ENCODE measurements at places on chromosomes 3 and 15.

DNA sequence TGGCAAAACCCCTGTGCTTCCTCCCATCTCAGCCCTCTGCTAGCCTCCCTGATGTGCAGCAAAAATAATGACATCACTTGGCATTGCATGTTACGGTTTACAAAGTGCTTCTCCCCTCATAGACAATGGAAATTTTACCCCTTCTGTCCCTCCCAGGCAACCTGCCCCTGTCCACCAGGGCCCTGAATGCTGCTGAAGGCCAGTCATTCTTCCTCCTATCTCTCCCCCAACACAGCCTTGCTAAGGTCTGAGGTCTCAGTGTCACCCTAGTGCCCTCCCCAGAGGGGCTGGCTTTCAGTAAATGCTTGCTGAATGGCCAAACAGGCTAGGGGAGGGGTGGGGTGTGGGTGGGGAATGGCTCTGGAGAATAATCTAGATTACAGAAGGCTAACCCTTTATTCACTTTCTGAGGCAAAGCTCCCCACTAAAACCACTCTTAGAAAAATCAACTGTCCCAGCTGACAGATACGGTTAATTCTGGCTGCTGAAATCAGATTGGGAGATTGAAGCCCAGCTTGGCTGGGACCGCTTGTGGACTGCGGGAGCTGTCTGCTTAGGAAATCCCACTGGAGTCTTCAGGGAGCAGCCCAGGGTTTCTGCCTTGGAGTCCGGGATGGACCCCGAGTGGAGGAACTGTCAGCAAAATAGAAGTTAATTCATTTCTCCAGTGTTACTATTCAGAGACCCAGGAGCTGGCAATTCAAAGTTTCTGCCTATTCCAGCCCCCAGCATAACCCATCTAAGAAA lies 22.9 kb downstream of the ANP32A start:
- no peak for DNase-seq

GRCh38 chr3:34300621-34301020 lies 502.2 kb downstream of the PDCD6IP start:
- no peak for DNase-seq

GRCh38 chr3:108091498-108092250 lies 843 bp upstream of the CD47 start:
- no peak for DNase-seq

GRCh38 chr15:100373942-100374341 lies 32.2 kb upstream of the ADAMTS17 start:
- DNase-seq, result no peak

GRCh38 chr3:83559082-83559481 lies 1399.7 kb upstream of the CADM2 start:
- no peak for DNase-seq

GRCh38 chr15:40344631-40345120 lies 3.9 kb upstream of the CCDC9B start:
- no peak for DNase-seq

GRCh38 chr3:50174947-50175524 lies 16.4 kb upstream of the GNAT1 start:
- no peak for DNase-seq

DNA sequence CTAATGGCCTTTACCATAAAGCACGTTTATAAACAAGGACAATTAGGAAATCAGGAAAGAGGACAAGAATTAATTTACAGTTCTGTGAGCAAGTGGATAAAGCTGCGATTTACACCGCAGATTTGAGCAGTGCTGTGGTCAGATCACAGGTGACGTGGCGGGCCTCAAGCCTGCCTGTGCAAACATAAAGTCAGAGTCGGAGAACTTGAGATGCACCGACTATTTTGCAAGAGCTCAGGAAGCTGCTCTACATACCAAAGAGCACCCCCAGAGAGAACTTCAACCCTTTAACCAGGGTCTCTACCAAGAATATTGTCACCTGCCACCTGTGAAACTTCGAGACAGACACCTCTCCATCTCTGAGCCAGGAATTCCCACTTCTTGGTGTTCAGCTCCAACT lies 35.7 kb downstream of the MECOM start:
- DNase-seq, result no peak

GRCh38 chr3:139778682-139779233 lies 101.0 kb upstream of the NMNAT3 start:
- no peak for DNase-seq

DNA sequence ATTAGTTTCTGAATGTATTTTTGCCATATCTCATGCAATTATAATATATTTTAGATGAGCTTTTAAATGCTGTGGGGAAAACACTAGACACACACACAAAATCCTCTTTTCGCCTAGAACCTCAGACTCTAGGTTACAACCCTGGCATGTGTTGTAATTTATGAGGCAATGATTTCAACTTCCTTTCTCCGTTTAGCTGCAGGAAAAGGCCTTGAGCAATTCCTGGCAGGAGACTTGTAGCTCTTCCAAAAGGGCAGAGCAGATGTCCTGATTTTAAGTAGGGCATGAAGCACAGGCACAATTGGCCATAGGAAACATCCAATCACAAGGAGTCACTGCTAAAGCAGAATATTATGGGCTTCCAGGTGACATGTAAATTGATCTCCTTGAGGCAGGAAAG lies 82.0 kb downstream of the GPR156 start:
- DNase-seq, result peak; percentile 60

GRCh38 chr15:67143646-67144045 lies 78.2 kb downstream of the SMAD3 start:
- DNase-seq, result no peak

DNA sequence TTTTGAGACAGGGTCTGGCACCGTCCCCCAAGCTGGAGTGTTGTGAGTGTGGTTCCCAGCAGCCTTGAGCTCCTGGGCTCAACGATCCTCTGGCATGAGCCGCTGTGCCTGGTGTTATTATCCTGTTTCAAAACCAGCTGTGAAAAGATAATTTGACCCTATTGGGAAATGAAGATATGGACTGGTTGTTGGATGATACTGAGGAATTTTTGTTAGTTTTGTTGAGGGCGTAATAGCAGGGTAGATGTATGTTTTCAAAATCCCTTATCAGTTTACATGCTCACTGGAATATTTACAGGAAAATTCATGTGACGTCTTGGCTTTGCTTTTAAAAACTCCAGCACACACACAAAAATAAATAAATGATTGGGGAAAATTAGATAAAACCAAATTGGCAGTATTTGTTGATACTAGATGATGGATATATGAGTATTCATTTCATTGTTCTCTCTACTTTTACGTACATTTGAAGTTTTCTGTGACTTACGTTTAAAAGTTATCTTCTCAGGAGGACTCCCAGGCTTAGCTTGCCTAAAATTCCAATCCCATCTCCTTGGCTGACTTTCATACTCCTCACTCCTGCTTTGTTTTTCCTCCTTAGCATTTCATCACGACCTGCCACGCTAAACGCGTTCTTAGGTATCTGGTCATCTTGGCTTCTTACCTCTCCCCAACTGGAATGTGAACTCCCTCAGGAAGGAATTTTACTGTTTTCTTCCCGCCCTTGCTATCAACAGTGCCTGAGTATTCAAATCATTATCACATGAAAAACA lies 56.8 kb upstream of the TFRC start:
- DNase-seq, result no peak

- no peak for DNase-seq
Observed at GRCh38 chr15:67076147-67076843, 10.9 kb downstream of the SMAD3 start.

DNA sequence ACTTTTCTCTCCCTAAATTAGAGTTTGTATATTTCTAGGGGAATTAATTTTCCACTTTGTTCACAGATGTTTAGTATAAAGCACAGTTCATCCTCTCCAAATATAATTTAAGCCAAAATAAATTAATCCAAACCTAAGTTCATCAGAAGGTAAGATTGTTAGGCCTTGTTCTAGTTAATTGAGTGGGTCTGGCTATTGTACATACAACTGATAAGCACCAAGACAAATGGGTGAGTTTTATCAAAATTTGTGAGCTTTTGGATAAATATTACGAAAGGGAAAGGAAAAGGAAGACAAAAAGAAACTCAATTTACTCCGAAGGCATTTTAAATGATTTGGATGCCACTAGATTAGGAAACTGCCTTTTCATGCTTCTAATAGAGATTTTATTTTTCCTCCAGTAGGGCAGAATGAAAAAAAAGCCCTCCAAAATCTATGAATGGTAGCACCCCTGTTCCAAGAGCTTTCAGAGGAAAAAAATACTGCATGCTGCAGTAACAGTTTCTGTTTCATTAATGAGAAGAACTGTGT lies 304.0 kb downstream of the ZNF385D start:
- DNase-seq, result no peak

DNA sequence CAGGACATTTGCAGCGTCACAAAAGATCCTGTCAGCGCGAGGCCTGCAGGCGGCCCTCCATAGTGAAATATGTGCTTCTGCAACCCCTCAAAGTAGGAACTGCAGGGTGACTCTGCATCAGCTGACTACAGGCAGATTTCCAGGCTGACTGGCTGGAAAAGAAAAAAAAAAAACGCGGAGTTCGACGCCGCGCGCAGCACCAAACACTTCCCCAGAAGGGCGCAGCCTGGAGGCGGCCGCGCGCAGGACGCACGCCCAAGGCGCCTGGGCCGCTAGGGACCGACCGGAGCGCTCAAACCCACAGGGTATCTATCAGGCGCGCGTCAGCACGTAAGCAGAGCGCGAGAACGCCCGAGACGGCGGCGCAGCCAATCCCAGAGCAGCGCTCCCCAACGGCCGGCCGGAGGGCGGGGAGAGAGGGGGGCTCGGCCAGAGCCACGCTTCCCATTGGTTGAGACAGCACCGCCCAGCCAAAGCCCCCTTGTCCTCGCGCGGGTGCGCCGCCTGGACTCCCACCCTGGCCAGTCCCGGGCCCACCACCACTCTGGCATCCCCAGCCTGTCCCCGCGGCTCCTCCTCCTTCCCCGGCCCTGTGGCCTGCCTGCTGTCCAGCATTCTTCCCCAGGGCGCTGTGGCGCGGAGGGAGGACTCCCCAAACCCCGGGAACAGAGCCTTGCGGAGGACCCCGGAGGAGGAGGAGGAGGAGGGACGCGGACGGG lies 1.0 kb downstream of the BDH1 start:
- DNase-seq, result peak; percentile 85

DNA sequence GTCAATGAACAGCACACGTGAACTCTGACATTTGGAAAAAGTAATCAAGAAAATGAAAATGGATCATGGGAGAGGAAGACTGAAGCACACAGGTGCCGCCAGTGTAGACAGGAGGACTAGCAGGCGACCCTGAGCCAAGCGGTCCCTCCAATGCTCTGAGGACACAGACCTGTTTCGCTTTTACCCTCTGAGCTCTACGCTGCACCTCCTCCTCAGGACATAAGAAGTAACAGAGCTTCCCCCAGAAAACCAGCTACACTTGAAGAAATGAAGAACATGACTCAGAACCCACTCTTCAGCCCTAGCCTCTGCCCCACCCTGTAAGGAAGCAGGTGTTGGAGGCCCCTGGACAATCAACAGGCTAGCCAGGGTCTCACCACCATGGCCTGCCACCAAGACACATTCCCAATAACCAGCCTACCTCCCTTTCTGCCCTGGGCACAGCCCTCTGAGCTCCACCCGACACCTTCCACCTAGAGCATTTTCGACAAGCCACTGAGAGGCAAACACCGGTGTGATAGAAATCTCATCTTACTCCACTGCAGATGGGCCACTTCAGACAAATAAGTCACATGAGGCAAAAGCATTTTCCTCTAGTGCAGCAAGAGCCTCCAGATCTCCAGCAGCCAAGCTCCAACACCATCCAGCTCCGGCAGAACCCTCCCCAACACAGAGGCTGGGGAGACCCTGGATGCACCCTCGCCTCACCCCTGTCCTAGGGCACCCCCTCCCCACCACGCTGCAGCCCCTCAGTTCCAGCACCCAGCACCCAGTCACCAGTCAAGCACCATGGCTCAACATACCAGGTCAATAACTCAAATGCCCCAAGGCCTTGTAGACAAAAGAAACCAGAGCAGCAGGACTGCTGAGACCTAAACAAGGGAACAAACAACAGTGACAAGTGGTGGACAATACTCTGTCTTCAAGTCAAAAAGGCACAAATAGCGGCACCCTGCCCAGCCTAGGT lies 11.4 kb downstream of the FAM174B start:
- no peak for DNase-seq

DNA sequence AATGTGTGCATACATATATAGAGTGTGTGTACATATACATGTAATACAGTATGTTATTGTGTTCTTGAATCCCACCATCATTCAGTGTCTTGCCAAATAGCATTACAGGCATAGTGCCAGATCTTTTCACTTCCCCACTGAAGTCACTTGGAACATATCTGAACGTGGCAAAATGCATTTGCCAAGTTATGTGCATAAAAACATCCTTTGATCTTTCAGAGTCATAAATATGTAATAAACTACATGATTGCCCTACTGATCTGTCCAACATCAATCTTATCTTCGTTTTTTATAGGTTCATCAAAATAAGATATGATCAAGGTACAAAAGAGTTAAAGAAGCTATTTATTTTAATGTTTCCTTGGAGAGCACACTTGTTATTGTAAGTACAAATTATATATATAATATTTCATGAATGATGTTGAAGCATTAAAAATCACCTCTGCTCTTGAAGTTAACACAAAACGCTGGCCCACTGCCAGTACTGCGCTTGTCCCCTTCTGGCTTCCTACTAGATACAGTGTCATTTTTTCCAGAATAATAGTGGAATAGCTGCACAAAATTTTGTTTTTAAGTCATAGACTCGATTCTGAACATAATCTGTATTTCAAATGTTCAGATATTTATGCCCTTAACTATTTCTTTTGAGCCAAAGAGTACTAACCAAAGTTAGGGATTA lies 549.5 kb upstream of the ARRDC4 start:
- DNase-seq, result no peak

- no peak for DNase-seq
Observed at GRCh38 chr15:101126618-101127505, 125.0 kb downstream of the CHSY1 start.

GRCh38 chr3:45582430-45582829 lies 12.1 kb upstream of the LIMD1 start:
- peak; percentile 66 for DNase-seq

DNA sequence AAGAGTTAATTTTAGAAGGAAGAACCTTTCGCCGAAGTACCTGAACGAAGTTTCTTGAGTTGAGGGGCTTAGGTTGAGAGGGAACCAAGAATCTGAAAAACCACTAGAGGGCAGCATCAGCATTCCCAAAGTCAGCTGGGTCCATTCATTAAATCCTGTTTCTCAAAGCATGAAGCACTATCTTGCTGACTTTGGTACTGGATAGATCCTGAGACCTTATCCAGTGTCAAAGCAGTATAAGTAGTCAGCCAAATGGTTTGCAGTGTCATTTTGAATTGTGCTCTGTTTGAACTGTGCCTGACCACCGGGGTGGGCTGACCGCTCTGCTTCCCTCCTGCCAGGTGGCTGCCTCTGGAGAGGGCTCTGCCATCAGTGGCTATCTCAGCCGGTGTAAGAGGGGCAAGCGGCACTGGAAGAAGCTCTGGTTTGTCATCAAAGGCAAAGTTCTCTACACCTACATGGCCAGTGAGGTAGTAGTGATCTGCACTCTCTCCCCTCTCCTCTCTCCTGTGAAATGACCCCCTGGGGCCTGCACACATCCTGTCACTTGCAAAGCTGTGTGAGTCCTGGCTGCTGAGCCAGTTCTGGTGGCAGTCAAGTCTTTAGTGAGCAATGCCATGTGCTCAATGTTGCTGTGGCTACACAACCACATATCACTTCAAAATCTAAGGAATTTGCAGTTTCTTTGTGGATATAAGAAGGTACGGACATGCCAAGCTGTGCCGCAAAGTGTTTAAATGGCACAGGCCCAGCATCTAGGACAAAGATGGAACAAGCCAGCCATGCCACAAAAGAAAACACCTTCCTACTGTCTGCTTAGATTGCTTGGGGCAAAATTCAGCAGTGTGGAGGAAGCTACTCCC lies 21.4 kb upstream of the NR2C2 start:
- peak; percentile 55 for DNase-seq

- DNase-seq, result no peak
Observed at GRCh38 chr15:80866936-80867335, 87.8 kb downstream of the CEMIP start.
